ENCODE measurements at places on chromosomes 1 and 21.

GRCh38 chr1:59502009-59502691 is 205.3 kb downstream of the FGGY start:
- DNase-seq: no peak

DNA sequence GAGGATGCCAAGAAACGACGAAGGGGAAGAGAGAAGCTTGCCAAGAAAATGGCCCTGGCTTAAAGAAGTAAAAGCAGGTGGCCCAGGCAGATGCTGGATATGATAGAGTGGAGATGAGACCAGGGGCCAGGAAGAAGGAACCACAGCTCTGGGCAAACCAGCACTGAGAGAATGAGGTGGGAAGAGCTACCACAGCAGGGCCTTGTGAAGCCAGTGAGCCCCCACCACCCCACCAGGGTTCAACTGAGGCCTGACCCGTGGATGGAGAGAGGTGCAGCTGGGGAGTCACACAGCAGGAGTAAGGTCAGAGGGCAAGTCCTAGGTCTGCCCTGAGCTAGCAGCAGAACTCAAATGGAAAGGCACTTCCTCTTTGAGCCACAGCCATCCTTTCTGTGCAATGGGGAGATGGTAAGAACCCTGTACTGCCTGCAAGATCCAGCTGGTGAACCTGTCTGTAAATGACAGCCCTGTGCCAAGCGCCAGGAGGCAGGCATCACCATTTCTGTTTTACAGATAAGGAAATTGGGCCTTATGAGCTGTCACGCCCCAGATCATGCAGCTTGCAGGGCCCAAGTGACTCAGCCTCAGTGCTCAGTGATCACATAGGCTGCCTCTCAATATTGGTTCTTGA is 8.5 kb downstream of the SH3BGRL3 start:
- no peak for DNase-seq

GRCh38 chr1:9715536-9716226 is 64.2 kb downstream of the PIK3CD start:
- peak; percentile 29 for DNase-seq

DNA sequence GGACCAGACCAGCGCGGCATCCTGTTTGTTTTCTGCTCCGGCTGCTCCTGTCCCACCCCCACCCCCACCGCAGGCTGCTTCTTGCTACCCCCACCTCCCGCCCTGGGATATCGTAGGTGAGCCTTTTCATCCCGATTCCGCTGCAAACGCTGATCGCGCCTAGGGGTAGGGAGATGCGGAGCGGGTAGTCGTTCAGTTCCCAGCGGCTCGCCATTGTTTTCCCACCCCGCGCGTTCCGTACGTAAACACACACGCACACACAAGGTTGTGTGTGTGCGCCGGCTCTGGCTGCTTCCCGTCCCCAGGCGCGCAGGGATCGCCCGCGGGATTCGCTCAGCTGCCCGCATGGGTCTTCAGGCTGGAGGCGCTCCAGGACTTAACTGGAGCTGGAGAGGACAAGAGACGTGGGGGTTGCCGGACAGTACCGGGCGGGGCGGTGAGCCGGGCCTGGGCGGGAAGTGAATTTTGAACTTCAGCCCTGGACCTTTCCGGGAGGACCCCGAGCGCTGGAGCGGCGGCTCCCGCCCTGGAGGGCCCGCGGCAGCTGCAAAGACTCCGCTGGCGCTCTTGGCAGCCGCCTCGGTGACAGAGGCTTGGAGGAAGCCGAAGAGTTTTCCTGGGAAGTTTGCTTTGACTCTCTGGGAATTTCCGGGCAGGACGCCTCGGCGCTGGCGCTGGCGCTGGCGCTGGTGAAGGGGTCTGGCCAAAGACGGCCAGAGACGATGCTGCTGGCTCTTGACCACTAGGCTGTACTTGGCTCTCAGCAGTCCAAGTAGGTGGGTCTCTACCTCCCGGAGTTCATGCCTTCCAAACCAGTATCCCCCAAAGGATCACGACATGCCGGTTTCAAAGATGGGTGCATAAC is 1.6 kb downstream of the SOX13 start:
- no peak for DNase-seq

DNA sequence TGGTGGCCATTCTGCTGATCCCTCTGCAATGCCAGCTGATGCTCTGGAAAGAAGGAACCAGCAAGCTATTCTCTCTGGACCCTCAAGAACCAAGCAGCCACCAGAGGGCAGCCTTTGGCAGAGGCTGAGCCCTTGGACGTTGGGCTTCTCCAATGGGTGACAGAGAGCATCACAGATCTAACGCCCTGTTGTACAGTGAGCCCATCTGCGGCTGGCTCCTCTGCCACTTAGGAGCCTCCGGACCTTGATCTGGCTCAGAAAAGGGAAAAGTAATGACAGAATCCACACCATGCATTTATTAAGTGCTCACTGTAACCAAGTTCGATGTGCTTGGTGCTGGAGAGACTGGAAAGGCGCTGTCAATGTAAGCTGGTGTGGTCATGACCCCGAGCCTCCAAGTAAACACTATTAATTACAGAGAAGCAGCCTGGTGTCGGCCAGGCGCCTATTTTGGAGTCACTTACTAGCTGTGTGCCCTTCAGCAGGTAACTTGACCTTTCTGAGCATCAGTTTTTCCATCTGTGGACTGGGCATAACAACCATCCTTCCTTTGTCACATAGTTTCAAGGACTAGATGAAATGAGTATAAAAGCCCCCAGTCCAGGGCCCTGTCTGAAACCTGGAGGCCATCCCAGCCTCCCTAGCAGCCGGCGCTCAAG is 34.9 kb downstream of the ECE1 start:
- peak; percentile 57 for DNase-seq

GRCh38 chr21:38825921-38826320 is 20.2 kb downstream of the ETS2 start:
- no peak for DNase-seq

GRCh38 chr1:176141449-176141848 is 65.6 kb downstream of the COP1 start:
- no peak for DNase-seq

- DNase-seq: no peak
Measured at GRCh38 chr1:166902279-166902678, 26.2 kb upstream of the TADA1 start.

DNA sequence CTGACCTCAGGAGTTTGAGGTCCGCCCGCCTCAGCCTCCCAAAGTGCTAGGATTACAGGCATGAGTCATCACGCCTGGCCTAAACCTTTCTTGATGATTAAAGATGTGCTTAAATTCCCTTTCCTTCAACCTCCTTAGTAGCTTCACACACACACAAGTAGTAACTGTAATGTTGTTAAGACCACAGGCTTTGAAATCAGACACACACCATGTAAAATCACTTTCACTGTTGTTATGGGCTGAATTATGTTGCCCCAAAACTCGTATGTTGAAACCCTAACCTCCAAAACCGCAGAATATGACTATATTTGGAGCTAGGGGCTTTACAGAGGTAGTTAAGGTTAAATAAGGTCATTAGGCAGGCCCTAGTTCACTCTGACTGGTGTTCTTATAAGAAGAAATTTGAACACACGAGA is 180.2 kb downstream of the NR5A2 start:
- DNase-seq: no peak

All from activated T-helper 1 cell treated with anti-CD3 and anti-CD28 coated beads, Interleukin-12 subunit alpha, Interleukin-12 subunit beta, Interleukin-2, Interleukin-4 antibody, amounts not matched to agents 30 ng/mL and 10 ng/mL and 1 ng/mL, durations not matched to agents 14 hours and 24 hours and 36 hours (primary cell).